Activated T-cell treated with anti-CD3 and anti-CD28 coated beads for 1 hour (primary cell): ENCODE measurements at places on chromosomes 3 and 15.

DNA sequence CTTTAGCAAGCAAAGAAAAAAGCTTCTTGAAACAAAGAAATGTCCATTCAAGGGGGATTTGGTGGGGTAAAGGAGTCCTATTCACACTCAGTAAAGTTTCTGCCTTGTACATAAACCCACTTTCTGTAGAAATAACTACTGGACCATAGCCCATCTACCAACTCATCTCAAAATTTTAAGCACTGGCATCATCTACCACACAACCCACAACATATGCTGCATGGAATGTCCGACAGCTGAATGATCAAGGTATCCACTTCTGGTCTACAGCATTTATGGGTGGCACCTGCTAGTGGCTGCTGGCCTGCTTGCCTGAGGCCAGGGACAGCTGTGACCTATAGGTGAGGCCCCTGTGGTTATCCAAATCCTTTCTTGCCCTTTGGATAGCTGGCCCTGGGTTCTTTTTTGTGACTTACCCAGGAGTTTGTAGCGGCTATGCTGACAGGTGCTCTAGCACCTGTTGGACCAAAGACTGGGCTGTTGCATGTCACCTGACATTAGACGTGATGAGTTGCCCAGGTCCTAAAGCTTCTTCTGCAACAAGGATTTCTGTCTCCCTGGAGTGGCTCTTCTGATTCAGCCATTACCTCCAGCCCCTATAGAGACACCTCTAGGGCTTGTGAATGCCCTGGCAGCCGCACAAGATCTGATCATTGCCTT is 19.2 kb upstream of the MEF2A start:
- no peak for DNase-seq

DNA sequence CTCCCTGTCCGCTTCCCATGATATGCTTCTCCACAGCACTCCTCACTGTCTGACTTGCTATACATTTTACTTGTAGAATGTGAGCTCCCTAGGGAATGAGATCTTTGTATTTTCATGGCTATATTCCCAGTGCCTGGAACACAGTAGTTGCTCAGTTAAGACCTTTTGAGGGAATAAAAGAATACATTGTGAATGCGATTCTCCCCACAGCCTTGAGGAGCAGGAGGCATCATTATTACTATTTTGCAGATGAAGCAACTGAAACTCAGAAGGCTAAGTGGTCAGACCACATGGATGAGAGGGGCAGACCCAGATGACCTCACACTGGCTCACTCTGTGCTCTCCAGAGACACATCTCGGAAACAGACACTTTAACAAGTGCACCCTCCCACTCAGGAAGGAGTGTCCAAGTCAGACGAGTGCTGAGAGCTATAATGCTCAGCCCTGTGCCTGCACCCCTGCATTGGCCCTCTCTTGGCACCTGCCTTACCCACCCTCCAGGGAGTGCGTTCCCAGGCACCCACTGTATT is 46.8 kb downstream of the SST start:
- DNase-seq, result no peak

- DNase-seq, result no peak
Observed at GRCh38 chr3:188937389-188937788, 234.4 kb upstream of the TPRG1 start.

- DNase-seq, result no peak
Observed at GRCh38 chr15:101004500-101004899, 85.3 kb downstream of the LRRK1 start.

- no peak for DNase-seq
Observed at GRCh38 chr15:85671156-85671555, 123.6 kb downstream of the KLHL25 start.

DNA sequence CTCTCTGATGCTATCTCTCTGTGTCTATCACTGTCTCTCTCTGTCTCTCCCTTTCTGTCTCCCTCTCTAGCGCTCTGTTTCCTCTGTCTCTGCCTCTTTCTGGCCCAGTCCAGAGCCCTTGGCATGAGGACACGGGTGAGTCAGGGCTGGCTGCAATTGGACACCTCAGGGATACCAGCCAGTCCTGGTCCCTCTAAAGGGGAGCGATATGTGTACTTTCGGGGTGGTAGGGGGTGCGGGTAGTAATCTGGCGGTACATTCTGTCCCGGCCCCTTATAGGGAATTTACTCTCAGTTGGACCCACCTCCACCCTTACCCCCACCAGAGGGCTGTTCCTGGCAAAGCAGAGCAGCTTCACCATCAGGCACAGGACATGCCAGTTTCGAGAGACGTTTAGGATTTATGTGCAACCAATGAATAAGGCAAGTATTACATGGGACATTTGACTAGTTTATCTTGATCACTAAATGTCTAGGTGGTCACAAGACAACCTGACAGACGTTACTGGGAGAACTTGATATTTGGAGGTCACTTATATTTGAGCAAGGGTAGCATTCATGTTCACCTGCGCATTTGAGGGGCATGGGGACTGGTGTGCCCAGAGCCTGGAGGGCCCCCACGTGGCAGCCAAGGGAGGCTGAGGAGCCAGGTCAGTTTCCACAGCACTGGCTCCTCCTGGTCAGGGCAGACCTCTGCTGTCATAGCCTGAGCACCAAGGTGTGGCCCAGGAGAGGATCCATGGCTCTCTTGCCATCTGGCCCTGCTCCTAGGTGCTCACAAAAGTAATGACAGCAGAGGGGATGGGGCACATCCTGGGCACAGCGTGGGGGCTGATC is 256.1 kb downstream of the PLCL2 start:
- no peak for DNase-seq

GRCh38 chr3:16808393-16809107 is 76.2 kb upstream of the PLCL2 start:
- DNase-seq, result no peak

GRCh38 chr15:101063212-101063611 is 144.1 kb downstream of the LRRK1 start:
- DNase-seq, result no peak

DNA sequence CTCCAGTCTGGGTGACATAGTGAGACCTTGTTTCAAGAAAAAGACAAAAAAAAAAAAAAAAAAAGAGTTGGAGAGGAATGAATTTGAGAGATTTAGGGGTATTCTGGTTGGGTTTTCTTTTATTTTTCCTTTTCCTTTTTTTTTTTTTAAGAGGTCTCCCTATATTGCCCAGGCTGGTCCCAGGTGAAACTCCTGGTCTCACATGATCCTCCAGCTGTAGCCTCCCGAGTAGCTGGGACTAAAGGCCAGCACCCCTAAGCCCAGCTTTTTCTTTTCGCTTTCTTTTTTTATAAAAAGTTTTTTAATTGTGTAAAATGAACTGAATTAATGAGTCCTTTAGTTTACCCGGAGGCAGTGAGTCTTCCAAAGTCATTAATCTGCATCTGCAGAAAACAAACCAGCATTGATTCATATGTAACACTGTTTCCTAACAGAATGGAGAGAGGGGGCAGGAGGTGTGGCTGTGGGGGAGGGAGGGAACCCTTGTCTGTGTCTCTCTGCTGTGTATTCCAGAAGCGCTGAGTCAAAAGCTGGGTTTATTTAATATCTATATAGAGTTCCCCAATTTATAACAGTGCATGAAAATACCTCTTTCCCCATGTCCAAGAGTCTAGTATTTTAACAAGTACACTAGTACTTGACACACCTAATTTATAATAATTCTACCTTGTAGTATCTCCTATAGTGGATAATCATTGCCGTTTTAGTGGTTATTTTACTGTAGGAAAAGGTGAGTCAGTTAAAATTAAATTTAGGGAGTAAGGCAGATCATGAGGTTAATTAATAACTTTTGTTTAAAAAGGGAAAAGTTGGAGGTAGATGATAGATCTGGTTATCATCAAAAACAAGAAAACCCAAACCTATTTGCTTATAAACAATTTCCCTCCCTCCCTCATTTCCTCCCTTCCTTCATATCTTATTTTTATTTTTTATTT is 2.6 kb upstream of the DPPA4 start:
- no peak for DNase-seq

GRCh38 chr3:125240496-125240895 is 27.9 kb upstream of the SLC12A8 start:
- DNase-seq, result no peak

- no peak for DNase-seq
Observed at GRCh38 chr3:174659511-174659910, 199.6 kb upstream of the NAALADL2 start.

- DNase-seq, result no peak
Observed at GRCh38 chr3:172154768-172155664, 115.6 kb downstream of the FNDC3B start.

GRCh38 chr3:121562148-121562547 is 5.6 kb upstream of the ARGFX start:
- no peak for DNase-seq

DNA sequence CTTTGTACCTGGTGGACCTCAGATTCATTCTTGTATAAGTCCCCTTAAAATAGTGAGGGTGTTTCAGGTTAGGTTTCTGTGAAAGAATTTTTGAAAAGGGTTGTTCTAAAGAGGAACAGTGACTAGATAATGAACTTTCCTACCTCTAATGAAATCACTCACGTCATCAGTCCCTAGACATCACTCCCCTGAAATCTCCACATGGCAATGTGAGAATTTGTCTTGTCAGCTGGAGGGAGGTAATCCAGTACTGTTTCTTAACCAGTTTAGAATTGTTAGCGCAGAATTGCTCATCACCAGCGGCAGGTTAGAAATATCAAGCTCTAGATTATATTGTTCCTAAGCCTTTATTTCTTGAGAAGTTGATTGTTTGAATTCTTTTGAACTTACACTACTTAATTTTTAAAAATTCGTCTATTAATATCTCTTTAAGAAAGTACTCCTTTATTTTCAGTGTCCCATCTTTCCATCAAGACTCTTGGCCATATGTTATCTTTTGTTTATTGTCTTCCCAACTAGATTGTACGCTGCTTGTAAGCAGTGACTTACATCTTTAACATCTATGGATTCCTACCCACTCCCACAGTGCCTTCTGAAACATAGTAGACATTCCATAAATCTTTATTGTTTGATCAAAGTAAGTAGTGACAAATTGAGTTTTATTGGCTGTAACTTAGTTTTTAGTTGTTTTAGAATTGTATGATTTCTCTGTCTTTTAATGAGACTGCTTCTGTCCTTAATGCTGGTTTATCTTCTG is 52.8 kb downstream of the RASA2 start:
- DNase-seq, result no peak
